ENCODE measurements at places on chromosomes 2 and 18.
A peak's percentile ranks its signal among the peaks of the same experiment; 100 is the strongest.

DNA sequence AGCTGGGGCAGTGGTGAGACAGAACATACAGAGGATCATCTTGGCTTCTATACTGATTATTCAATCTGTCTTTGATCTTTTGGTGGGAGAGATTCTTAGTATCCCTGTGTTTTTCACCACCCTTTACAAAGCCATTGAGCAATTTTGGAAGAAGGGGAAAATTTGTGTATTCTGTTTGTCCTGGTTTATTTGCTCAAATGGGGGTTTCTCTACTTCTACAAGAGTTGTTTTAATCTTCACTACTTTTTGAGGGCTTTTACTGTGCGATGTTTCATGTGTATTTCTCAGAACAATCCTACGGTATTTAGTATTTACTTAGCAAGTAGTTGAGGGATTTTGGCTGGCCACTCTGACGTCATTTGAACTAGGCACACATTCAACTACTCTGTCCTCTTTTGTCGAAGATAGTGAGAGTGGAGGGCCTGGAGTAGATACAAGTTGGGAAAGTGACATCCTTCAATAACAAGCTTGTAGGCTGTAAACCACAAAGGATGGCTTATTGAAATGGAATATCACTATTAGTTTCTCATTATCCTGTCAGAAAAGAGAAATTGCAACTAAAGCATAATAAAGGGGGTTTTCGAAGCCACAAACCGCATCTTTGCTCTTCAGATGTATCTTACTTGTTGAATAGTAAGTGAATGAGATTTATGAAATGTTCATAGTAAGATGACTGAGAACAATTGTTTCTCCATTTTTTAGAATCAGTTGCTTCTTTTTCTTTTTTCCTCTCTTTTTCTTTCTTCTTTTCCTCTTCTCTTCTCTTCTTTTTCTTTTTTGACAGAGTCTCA lies 24.8 kb downstream of the FMNL2 start:
- DNase-seq: no peak

DNA sequence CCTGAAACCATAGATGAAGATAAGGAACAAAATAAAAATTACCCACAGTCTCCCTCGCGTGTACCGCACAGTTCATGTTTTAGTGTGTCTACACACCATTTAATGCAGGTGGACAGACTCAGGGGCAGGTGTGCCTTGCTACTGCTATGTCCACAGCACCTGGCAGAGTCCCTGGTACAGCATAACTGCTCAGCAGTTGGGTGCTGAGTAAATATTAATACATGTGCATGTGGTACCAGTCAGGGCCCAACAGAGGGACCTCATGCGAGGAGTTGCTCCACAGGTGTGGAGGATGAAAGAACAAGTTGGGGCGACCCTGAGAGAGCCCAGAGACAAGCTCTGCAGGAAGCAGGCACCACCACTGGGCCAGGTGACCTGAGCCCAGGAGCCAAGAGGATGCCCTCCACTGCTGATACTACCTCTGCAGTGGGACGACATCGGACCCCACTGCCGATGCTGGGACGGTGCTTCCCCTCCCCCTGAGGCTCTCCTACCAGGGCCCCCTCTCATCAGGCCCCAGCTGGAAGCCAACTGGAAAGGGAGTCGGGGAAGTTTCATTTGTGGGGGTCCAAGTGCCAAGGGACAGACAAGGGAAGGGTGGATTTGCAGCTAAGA lies 100.8 kb downstream of the NEDD4L start:
- DNase-seq: no peak

DNA sequence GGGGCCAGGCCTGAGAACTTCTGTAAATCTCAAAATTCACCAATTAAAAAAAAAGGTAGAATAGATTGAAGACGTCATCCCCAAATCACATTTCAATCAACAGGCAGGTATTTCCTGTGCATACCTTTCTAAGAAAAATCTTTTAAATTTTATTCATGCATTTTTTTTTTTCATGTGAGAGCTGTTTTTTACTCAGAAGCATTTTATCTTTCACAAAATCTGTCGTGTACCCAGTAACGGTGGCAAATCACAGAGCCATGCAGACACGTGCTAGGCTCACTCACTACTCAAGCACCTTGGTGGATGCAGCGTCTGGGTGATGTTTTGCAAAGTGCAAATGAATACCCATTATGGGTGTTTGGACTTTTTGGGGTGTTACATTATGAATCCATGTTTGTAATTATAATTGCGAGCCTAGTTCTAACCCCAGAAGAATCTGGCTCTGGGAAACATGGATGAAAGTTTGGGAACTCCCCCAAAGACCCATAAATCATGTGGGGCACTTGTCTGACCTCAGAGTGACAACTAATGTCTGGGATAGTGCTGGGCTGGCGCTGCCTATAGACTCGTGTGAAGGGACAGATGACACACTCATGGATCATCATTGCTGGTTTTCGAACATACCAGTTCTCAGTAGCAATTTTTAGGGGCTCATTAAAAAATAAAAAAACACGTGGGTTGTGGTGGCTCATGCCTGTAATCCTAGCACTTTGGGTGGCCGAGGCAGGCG lies 335.2 kb downstream of the LPIN1 start:
- no peak for DNase-seq

- no peak for DNase-seq
These were observed 216.5 kb downstream of the DYSF start for GRCh38 chr2:71669628-71670429.

GRCh38 chr2:111716905-111717775 lies 166.9 kb downstream of the ANAPC1 start:
- peak; percentile 49 for DNase-seq

- no peak for DNase-seq
These were observed 257.4 kb downstream of the IKZF2 start for GRCh38 chr2:212894026-212894425.

GRCh38 chr2:152098496-152099366 lies at the start of gene CACNB4:
Gene CACNB4, minus strand, starts transcription at chr2:152099044.
- DNase-seq: no peak

DNA sequence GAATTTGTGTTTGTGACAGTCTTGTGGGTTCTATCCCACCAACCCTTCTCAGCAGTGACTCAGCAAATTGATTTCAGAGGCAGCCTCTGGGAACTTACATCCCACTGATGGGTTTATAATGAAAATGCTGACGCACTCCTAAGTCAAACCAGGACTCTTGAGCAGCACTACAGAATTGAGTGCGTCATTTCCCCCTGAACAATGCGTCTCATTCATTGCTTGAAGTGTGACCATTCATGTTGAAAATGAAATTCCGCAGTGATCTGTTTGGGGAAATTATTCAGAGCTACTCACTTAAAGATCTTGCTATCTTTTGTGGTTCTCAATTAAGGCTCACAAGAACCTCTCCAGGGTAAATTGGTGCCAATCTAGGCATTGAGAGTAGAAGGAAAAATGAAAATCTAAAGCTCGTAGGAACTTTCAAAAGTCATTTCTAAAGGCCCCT lies 417.7 kb upstream of the SLC14A2 start:
- no peak for DNase-seq

DNA sequence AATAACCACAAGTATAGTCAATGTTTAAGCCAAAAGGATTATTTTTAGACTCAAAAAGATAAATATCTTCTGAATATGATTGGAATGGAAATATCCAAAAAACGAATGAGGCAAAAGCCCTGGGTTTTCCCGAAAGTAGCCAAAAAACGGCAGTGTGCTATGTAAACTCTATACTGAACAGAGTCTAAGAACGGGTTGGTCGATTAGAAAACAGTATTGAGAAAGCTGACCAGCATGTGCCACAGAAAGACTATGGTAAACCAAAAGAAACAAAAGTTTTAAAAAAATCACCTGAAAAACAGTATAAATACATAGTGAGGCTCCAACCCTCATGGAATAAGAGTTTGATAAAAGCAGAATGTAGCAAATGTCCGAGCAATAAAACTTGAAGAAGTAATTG lies 92.0 kb upstream of the DLGAP1 start:
- DNase-seq: no peak

- DNase-seq: no peak
These were observed 74.9 kb downstream of the ANKRD44 start for GRCh38 chr2:197235711-197236110.

GRCh38 chr2:88637464-88637863 lies 10.2 kb upstream of the EIF2AK3 start:
- no peak for DNase-seq

GRCh38 chr18:62245699-62246098 lies 58.6 kb downstream of the RELCH start:
- no peak for DNase-seq

- DNase-seq: no peak
These were observed 92.1 kb downstream of the GALNT1 start for GRCh38 chr18:35673682-35674081.

DNA sequence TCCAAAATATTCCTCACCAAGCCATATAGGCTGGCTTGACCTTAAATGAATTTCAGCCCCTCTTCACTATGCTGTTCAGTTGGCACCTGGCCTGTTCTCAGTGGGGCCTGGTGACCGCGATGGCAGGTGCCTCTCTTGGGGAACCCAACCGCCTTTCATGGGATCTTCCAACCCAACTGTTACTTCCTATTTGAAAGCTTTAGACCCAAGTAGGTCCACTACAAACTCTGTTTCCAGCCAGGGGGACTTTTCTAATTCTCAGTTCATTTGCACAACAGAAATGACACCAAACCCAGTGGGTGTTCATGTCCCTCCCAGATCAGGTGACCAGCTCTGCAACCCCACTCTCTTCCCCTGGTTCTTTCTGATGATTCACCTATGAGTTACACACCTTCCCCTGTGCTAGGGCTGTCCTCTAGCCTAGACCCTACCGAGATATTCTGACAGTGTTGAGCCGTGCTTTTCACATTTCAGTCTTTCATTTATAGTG lies 35.6 kb upstream of the NDUFV2 start:
- no peak for DNase-seq

- DNase-seq: no peak
These were observed 50.7 kb upstream of the ARL5A start for GRCh38 chr2:151878655-151879563.

- no peak for DNase-seq
These were observed 51.8 kb downstream of the COL5A2 start for GRCh38 chr2:189127756-189128155.

DNA sequence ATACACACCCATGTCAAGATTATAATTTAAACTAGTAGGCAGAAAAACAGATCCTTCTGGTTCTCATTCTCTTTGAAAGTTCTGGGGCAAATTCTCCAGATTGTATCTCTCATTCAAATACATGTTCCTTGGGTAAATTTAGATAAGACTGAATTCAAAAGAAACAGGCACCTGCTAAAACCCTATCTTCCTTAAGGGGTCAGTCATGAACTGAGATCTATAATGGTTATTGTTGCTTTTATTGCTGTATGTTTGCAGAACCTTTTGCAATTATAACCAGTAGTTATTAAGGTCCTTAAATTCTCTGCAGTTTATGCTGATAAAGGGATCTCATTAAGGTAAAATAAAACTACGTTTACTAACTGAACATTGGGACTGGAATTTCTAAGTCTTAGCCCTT lies 83.5 kb downstream of the MYO5B start:
- DNase-seq: no peak

DNA sequence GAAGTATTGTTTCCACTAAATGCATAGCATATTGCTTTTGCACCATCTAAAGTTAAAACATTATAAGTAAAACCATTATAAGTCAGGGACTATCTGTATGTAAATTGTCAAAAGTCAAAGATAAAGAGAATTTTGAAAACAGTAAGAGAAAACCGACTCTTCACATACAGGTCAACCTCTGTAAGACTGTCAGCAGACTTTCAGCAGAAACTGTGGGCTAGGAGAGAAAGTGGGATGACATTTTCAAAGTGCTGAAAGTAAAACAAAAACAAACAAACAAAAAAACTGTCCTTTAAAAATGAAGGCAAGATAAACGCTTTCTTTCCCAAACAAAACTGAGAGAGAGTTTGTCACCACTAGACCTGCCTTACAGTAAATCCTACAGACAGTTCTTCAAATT lies 122.9 kb upstream of the ID2 start:
- no peak for DNase-seq

DNA sequence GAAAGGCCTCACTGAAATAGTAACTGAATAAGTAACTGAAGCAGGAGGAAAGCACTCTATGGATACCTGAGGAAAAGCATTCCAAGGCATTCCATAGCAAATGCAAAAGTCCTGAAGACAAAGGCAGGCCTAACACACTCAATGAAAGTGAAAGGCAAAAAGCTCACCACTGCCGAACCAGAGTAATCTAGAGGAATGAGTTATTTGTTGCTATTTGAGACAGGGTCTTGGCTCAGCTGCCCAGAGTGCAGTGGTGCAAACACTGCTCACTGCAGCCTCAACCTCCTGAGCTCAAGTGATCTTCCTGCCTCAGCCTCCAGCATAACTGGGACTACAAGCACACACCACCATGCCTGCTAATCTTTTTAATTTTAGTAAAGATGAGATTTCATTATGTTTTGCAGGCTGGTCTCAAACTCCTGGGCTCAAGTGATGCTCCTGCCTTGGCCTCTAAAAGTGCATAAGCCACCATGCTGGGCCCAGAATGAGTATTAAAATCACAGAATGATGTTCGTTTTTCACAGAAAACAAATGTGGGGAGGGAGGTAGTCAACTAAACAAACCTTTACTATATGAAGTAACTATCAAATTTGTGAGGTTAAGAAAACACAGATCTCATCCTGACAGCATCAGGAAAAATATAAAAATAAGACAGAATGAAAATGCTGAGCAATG lies 17.9 kb downstream of the PIAS2 start:
- no peak for DNase-seq

DNA sequence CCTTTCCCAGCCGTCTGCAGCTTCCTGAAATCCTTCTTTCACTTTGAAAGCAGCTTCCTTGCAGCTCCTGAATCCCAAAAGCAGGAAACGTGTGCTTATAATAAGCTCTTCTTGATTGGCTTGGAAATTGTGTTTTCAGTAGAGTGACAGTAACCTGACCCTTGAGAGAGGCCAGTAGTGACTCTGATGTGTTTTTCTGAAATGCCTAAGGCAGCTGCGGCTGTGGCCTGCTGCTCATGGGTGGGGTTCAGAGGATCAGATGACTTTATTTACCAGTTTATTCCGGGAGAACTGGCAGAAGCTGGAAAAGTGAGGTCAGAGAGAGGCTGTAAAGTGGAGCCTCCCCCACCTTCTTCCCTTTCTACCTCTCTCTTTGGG lies 31.9 kb upstream of the RPIA start:
- no peak for DNase-seq

- DNase-seq: no peak
These were observed 266.1 kb upstream of the RAB6C start for GRCh38 chr2:129713337-129713736.

- no peak for DNase-seq
These were observed 39.8 kb downstream of the CD302 start for GRCh38 chr2:159758239-159758638.

GRCh38 chr2:96869822-96870625 lies at the start of gene SEMA4C:
Gene SEMA4C, minus strand, starts transcription at chr2:96870080. Its CDS starts 2,194 bp downstream, at chr2:96867886.
- DNase-seq: no peak

DNA sequence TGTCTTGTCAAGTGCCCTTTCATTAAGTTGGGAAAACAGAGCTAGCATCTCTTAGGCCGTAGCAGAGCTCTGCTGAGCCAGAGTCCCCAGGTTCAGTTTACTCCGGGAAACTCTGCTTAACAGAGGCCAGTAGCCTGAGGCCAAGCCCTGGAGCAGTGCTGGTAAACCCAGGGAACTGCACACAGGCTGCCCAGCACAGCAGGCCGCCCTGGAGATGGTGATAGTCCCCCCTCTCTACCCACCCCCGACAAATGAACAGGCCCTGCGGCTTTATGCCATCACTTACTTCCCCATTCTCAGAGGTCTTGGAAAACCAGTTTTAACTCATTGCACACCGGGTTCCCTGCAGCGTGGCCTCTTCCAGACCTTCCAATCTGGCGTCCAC lies 3.5 kb downstream of the CNNM4 start:
- DNase-seq: no peak
